AG09319 (cell line): ENCODE measurements at places on chromosomes 7 and 10.

GRCh38 chr7:112420236-112420861, 29.9 kb upstream of the IFRD1 start:
- peak; percentile 25 for DNase-seq

DNA sequence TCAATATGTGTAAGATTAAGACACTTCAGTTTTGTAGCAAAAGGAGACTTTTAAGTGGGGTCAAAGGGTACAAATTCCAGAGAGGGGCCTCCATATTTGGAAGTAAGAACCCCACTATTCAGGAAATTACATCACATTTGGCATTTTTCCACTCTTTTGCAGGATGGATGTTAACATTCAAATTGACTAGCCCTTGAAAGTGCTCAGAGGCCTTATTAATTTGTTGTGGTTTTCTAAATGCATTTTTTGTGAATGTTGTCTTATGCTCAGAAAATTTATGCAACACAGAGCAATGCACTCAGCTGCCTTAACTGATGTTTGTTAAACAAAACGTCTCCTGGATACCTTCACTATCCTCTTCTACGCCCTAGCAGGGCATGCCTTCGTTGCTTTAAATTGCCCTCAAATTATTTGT, 50.9 kb upstream of the PDLIM1 start:
- peak; percentile 48 for DNase-seq

DNA sequence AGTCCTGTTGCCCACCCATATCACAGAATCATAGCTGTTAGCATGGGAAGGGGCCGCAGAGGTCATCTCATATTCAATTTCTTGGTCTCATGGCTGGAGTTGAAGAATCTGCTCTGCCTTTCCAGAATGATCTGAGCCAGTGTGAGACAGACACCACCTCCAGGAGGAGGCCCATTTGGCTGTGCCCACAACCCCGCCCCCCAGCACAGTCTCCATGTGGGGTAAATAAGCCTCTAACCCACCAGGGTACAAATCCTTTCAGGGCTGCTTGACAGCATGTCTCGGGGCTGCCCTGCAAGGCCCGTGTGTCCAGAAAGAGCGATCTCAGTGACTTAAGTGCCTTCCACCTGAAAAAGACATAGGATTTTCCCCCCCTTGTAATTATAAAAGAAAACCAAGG, 137.5 kb downstream of the DLG5 start:
- DNase-seq = no peak

DNA sequence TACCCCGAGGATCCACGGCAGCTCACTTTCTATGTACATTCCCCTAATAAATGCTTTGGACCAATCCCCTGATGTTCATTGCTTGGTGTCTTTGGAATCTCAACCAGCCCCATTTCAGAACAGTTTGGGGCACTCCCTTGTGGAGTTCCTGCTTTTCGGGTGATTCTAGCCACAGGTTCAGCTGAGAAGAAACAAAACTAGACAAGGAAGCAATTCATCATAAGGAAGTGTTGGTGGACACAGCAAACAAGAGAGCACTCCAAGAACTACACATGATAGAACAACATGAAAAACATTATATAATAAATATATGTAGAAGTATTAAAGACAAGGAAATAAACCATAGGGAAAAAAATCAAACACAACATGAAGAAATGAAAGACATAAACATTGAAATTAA, 6.0 kb upstream of the CCDC136 start:
- no peak for DNase-seq

DNA sequence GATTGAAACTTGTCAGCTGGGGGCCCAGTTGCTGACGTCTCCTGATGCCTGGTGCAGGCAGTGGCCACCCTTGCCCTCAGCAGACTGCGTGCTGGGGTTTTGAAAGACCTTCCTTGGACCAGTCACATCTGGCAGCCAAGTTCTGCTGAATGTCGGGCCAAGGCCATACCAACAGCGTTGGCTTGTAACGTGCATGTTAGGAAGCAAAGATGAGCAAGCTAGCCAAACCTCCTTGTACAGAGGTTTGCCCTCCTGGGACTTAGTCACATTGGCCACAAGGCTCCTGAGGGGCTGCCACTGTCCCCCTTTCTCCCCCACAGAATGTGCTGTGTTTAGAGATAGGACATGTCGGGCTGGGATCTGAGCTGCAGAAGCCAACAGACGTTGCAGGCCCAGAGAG, 49.0 kb downstream of the ADCY1 start:
- DNase-seq = no peak

GRCh38 chr10:22619101-22619500, 95.3 kb downstream of the PIP4K2A start:
- no peak for DNase-seq

- no peak for DNase-seq
These were observed 6.5 kb downstream of the FAM53B start for GRCh38 chr10:124737708-124738107.

DNA sequence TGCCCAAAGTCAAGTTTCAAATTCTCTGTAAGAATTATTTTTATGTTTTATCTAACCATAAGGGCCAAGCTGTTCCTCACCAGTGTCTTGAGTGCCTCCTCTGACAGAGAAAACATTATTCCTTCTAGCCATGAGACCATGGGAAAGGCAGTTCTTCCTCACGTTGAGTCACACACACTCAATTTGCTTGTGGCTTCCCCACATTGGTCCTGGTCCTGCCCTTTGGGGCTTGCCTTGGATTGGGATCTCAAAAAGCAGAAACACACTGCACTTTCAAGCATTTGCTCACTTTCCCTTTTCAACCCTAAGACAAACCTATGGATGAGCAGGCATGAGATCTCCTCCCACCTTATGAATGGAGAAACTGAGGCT, 248.3 kb upstream of the IGFBP3 start:
- no peak for DNase-seq

- peak; percentile 48 for DNase-seq
These were observed at the start of gene WDR37 for GRCh38 chr10:1056326-1057105. Gene WDR37, plus strand, starts transcription at chr10:1056385. Its CDS starts 15,771 bp downstream, at chr10:1072156.

GRCh38 chr10:130871406-130871805, 440.1 kb downstream of the TCERG1L start:
- no peak for DNase-seq

- DNase-seq = no peak
These were observed 158.8 kb downstream of the NXPH1 start for GRCh38 chr7:8592167-8592566.

DNA sequence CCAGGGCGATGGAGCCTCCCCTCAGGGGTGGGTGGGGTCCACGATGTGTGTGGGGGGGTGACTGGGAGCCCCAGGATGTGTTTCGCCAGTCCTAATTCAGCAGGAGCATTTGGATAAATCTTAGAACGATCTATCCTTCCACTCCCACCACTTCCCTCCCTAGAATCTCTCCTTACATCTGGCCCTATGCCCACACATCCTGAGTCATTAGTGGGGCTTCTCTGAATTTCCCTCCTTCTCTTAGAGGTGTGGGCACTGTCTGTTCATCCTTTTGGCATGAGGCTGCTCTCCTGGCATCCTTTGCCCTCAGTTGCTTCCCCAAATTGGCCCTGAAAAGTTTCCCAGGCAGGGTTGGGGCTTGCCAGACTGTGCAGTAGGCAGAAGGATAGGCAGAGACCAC, 1.6 kb downstream of the GHRHR start:
- DNase-seq = no peak
